ENCODE measurements at places on chromosomes 5 and 9. TPM values are rescaled to one million over a fixed set of nuclear protein-coding genes. Genes with fewer than 3 reads are reported as not detected.

Gene SPDL1
- 30.1 TPM for total RNA-seq

Gene ADGRD2
- total RNA-seq, result not detected

Gene PIP5K1B
- not detected for total RNA-seq

Gene DBH
- total RNA-seq, result not detected

Gene HAVCR2
- 0.88 TPM for total RNA-seq

Gene IL3
- total RNA-seq, result not detected

Gene SPINK4
- not detected for total RNA-seq

Gene PKD2L2
- total RNA-seq, result not detected

Gene PAX5
- not detected for total RNA-seq

Gene C9orf153
- not detected for total RNA-seq

Gene ALDOB
- total RNA-seq, result not detected

Gene NNT
- 45.4 TPM for total RNA-seq

Gene TSSK1B
- total RNA-seq, result 0.26 TPM

Gene PLPPR1
- total RNA-seq, result not detected

Gene LHX2
- total RNA-seq, result not detected
